ENCODE measurements at places on chromosomes 11 and 22.
A peak's percentile ranks its signal among the peaks of the same experiment; 100 is the strongest.

GRCh38 chr11:17840101-17840548 lies 105.5 kb downstream of the KCNC1 start:
- no peak for DNase-seq

- DNase-seq, result no peak
These were observed 10.6 kb downstream of the SART1 start for GRCh38 chr11:65972116-65972515.

DNA sequence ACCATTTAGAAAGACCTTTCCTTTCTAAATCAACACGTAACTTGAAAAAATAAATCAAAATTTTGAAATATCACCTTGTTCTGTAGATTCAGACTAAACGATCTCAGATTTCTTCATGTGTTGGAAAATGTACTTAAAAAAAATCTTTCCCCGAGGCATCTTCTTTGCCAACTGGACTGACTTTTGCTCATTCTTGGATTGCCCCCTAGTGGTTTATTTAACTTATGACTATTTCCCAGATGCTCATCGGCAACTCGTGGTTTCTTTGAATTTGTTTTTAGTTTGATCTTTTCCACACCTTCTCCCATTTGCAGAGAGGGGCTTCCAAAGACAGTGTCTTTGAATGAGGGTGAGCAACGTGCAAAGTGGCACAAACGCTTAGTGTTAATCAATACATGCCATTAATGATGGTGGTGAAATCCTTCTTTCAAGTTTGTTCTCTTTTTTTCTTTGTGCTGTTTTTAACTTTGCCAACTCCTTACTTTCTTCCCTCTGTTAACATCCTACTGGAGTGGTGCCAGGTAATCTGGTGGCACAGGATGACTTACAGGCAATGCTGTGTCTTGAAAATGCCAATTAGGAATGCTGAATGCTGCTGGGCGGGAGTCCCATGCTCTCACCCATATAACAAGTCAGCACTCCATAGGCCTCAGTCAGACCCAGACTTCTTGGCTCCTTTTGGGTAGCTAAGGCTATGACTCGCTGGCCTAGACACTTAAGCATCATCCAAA lies 18.3 kb downstream of the PRSS23 start:
- DNase-seq, result peak; percentile 73

GRCh38 chr11:103257360-103257759 lies 148.1 kb downstream of the DYNC2H1 start:
- DNase-seq, result no peak

- peak; percentile 86 for DNase-seq
These were observed 38.2 kb upstream of the LYVE1 start for GRCh38 chr11:10606536-10607208.

- no peak for DNase-seq
These were observed 77.7 kb downstream of the GDPD4 start for GRCh38 chr11:77223797-77224196.

DNA sequence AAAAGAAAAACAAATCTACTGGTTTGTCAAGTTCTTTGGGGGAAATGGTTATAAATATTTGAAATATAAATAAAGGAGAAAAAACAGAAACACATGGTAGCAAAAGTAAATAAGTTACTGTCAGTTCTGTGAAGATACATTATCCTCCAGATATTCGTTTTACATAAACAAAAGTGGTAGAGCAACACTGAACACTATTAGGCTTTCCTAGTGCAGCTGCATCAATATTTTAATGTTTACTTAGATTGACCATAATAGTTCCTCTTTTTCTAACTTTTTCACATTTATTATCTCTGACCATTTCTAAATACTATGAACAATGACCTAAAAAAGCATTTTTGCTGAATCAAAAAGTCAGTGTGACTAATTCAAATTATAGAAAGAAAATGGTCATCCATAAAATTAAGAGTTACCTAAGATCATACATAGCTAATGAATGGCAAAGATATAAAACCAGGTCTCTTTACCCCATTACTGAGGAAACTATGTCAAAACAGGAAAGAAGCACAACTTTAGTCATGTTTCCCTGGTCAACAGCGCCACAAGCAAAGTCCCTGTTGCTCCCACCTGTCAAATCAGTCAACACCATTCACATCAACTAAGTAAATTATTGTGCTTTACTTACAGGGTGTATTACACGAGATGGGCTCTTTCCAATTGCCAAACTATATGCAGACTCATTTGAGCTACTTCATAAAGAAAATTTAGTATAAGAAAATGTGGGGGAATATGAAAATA lies 38.5 kb downstream of the SBF2 start:
- no peak for DNase-seq

GRCh38 chr11:46386674-46387073 lies 4.9 kb downstream of the CHRM4 start:
- DNase-seq, result no peak

- no peak for DNase-seq
These were observed 8.1 kb downstream of the MALAT1 start for GRCh38 chr11:65506772-65507505.

GRCh38 chr22:35997438-35997837 lies 31.2 kb downstream of the RBFOX2 start:
- no peak for DNase-seq

GRCh38 chr22:28017558-28017820 lies 98.4 kb upstream of the PITPNB start:
- no peak for DNase-seq

DNA sequence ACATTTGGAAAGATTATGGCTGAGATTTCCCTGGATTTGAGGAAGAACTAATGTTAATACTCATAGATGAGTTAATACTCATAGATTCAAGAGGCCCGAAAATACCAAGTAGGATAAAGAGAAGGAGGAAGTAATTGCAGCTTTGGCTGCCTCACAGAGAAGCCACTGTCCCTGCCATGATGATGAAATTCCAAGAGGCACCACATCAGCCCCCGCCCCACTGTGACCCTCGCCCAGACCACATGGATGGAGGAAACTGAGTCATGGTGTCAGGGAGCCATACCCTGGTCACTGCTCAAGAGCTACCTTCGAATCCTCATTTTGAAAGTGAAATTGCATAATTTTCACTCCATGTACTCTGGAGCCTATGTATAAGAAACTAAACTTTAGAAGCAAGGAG lies 92.9 kb upstream of the SLC22A12 start:
- peak; percentile 57 for DNase-seq

DNA sequence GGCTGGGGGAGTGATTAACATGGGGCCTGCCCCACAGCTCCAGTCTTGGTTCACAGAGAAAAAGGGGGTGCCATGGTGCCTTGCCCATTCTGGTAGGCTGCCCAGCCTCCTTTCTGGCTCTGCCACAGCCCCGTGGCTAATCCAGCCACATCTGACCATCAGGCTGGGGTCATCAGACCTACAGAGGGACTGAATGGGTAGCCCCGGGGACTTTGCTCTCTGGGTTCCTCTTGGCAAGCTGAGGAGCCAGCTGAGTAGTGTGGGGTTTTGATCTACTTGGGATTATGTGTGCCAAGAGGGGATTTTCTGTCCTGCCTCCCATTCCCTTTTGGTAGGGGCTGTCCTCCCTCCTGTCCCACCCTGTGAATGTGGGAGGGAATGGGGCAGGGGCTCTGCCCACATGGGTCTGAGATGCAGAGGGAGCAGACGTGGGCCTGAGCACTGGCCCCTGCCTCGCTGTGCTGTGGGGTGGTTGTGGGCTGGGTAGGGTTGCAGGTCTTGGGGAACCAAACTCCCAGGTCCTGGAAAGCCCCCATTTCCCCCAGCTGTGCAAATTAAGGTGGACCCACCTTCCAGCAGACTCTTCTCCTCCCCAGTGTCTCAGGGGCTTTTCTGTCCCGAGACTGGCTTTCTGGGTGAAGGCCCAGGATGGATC lies 32.0 kb downstream of the CD82 start:
- no peak for DNase-seq

DNA sequence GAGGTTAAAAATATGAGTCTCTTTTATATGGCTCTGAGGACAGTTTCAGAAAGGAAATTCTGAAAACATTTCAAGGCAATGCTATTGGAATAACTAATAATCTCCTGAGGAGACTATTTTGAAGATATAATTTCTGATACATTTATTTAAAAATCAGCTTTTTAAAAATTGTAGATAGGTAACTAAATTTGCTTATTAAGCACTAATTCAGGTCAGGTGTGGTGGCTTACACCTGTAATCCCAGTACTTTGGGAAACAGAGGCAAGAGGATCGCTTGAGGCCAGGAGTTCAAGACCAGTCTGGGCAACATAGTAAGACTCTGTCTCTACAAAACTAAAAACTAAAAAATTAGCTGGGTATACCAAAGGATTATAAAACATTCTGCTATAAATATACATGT lies 17.0 kb downstream of the ZDHHC13 start:
- no peak for DNase-seq

DNA sequence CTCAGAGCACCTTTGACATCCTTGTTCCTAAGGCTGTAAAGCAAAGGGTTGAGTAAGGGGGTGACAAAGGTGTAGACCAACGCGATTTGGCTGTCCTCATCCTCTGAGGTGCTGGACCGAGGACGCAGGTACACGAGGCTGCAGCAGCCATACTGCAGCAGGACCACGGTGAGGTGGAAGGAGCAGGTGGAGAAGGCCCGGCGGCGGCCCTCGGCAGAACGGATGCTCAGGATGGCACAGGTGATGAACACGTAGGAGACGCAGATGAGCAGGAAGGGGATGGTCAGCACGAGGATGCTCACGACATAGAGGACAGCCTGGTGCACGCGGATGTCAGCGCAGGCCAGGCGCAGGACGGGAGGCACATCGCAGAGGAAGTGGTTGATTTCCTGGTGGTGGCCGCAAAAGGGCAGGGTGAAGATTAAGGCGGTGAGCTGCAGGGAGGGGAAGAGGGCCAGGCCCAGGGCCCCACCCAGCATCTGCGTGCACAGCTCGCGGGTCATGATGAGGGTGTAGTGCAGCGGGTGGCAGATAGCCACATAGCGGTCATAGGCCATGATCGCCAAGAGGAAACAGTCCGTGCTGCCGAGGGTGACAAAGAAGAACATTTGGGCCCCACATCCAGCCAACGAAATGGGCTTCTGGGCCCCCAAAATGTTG lies 632 bp downstream of the OR10Q1 start:
- DNase-seq, result no peak

DNA sequence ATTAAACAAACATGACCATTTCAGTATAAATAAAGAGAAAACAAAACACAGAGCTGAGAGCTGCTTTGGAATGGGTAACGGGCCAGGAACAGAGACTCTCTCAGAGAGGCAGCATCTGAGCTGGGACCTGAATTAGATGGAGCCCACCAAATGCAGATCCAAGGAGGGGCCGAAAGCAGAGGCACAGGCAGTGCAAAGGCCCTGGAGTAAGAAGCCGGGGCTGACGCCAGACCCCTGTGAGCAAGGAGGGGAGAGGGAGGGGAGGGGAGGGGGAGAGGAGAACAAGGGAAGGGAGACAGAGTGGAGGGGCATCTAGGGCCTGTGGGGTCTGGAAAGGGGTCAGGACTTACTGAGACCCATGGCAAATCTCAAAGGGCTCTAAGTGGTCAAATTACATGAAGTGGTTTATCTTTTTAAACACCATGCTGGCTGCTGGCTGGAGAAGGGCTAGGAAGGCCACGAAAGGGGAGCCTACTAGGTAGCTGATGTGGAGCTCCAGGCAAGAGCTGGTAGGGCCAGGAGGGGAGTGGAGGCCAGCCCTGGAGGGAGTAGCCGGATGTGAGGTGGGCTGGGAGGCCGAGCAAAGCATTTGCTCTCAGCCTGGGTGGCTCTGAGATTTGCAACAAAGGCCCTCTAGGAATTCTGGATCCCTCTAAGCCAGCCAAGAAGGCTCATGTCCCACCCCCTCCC lies 3.2 kb downstream of the OSBPL5 start:
- DNase-seq, result no peak

- DNase-seq, result no peak
These were observed 424.9 kb downstream of the INSC start for GRCh38 chr11:15539645-15540044.

DNA sequence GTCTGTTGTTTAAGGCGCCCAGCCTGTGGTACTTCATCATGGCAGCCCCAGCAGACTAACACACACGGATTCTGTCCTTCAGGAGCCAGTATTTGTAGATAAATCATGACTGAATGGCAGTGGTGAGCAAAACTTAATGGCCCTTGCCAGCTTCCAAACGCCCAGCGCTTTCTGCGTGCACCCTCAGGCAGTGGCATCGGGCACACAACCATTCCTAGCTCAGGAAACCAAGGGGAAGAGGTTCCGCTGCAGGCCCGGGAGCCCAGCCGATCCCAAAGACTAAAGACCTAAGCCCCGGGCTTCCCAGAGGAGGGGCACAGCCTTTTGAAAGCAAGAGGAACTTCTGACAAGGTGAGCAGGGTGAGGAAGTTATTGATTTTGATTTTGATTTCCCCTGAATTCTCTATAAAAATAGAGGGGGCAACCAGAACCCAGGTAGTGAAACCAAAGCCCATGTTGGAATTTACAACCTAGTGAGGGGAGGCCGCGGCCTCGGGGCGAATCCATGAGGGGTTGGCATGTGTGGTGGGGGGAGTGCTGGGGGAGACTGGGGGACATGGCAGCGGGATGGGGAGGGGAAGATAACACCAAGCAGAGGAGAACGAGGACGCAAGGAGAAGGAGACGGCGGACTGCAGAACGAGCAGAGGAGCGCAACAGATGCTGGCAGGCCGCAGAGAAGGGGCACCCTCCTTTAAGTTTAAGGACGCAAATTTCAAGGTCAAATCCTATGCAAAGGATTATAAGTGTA lies 79.9 kb upstream of the SEPTIN5 start:
- no peak for DNase-seq

GRCh38 chr11:109957601-109958000 lies 135.6 kb upstream of the ZC3H12C start:
- no peak for DNase-seq

- DNase-seq, result no peak
These were observed at the start of gene SRSF8 for GRCh38 chr11:95066716-95067038. Gene SRSF8 (plus strand): TSS chr11:95066919. CDS start chr11:95067227, 308 bp downstream.

GRCh38 chr11:59528711-59529110 lies 17.4 kb downstream of the OR4D9 start:
- no peak for DNase-seq

- DNase-seq, result no peak
These were observed 26.0 kb downstream of the POU2AF3 start for GRCh38 chr11:111324277-111324720.

DNA sequence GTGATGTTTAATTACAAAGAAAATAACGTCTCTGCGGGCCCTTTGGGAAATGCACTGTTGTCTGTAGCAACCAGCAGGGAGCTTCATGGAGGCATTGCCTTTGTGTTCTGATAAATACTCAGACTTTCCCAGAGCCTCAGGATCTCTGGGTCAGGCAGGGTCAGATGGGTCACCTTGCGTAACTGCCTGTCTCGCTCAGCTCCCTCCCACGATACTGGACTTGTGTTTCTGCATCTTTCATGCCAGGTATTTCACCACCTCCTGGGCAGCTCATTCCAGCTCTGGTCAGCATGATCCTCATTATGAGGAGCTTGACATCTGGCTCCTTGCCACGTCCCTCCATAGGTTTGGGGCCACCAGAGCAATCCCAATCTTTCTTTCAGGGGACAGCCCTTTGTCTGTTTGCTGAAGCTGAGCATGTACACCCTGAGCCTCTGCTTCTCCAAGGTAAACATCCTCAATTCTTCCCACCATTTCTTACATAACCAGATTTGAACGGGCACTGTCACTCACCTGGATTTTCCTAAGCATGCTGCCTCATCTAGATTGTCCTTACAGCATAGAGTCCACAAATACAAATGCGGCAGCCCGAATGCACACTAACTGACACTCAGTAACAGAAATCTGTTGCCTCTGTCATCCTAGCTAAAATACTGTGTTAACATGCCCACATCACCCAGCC lies 162.3 kb downstream of the LARGE1 start:
- DNase-seq, result no peak

Data from inflammatory macrophage treated with lipopolysaccharide for 1 hour (primary cell).